Neural crest cell (in vitro differentiated cells): ENCODE measurements at places on chromosomes 16 and 17.
A peak's percentile ranks its signal among the peaks of the same experiment; 100 is the strongest.

GRCh38 chr17:68705714-68706076 is 104.5 kb upstream of the FAM20A start:
- no peak overlapping the region for H3K27ac ChIP-seq
- no peaks in the 10 kb centered on the region for H3K27me3 ChIP-seq
- H3K36me3 ChIP-seq, result no peaks in the 10 kb centered on the region

DNA sequence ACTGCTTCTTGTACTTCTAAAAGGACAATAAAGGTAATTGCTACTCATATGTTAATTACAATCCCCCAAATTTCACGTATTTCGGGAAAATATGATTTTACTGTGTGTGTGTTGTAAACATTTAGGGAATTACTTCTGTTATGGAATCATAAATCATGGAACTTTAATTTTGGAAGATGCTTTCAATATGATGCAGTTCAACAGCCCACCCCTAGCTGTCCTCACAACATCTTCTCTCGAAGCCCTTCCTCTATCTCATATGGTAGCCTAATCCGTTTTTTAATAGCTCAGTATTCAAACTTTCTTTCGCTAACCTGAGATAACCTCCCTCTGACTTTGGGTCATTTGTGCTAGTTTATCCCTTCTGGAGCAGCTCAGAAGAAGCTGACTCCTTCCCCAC is 78.4 kb downstream of the ANKFN1 start:
- H3K27ac ChIP-seq, result no peak overlapping the region
- no peak for DNase-seq
- H3K36me3 ChIP-seq, result peaks cover 4% of the 10 kb centered on the region
- H3K4me1 ChIP-seq, result peaks cover 11% of the 10 kb centered on the region

DNA sequence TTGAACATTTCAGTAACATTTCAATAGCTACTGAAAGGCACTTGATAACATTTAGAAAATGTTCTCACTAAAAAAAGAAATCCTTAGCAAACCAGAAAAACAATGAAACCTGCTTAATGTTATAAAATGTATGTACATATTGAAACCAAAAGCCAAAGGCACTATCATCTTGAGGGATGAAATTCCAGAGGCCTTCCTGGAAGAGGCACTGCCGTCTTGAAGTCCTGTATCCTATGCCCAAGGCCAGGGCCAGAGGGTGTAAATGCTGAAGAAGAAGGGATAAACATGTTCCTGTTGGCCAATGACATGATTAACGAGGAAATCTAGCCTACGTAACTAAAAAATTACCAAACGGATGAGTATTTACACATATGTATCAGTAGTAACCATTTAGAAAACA is 57.0 kb upstream of the DNAH17 start:
- H3K36me3 ChIP-seq, result no peaks in the 10 kb centered on the region
- no peak overlapping the region for H3K4me3 ChIP-seq
- H3K27me3 ChIP-seq, result no peaks in the 10 kb centered on the region
- DNase-seq, result no peak
- no peaks in the 10 kb centered on the region for H3K4me1 ChIP-seq

DNA sequence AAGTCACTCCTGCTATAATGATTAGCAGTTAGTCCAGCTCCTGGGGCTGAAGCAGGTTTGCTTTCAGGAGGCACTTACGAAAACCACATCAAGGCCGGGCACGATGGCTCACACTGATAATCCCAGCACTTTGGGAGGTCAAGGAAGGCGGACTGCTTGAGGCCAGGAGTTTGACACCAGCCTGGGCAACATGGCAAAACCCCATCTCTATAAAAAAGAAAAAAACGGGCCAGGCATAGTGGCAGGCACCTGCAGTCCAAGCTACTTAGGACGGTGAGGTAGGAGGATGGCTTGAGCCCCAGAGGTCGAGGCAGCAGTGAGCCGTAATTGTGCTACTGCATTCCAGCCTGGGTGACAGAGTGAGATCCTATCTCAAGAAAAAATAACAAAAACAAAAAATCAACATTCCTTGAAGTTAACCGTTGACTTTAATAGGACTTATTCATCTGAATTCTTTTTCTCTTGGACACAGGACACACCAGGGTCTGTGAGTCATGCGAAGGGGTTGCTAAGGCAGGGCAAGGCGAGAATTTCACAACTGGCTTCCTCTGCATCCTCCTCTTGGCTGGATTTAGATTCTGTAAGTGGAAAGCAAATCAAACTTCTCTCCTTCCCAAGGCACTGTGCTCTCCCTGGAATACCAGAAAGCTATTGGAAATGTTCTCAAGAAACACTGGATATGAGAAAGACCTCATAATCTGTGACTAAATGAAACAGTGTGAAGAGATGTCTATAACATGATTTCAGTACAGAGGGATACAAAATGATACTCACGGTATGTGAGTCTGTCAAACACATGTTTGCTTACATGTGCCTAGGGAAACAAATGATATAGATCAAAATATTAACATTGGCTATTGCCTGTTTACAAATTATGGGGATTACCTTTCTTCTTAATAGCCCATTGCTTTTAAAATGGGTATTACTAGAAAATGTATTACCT is 99.5 kb downstream of the SYCE1L start:
- no peak overlapping the region for H3K27ac ChIP-seq
- H3K27me3 ChIP-seq, result no peaks in the 10 kb centered on the region
- DNase-seq, result no peak
- peaks cover 6% of the 10 kb centered on the region for H3K4me1 ChIP-seq

- no peak overlapping the region for H3K27ac ChIP-seq
- H3K4me3 ChIP-seq, result no peak overlapping the region
- peaks cover 16% of the 10 kb centered on the region for H3K36me3 ChIP-seq
- no peaks in the 10 kb centered on the region for H3K4me1 ChIP-seq
- peak; percentile 45 for DNase-seq
- no peaks in the 10 kb centered on the region for H3K27me3 ChIP-seq
These were observed 338.0 kb downstream of the WWOX start for GRCh38 chr16:78437352-78437968.

DNA sequence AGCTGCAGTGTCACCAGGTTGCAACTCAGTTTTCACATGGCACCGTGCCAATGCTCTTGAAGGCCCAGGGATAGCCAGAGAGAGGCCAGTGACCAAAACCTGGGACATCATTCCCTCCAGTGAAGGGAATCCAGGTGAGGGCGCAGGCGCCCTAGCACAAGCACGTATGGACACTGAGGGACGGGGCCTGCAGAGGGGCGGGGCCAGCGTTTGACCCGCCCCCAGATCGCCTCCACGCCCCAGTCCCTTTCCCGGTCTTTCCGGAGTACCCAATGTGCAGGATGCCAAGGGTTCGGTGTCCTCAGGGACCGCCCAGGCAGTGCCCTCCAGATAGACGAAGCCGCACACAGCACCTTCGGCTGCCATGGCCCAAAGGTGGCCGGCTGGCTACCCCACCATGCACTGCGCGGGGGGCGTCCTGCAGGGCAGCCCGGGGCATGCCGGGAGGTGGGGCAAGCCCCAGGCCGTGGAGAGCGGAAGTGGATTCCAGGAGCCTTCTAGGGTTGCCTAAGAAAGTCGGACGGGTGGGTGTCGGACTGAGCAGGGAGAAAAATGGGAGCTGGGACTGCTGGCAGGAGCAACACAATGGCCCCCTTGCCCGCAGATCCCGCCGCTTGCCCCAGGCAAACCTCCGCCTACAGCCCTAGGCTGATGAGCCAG is 4.6 kb downstream of the SLC12A4 start:
- H3K27ac ChIP-seq, result no peak overlapping the region
- no peak for DNase-seq
- H3K4me1 ChIP-seq, result peaks cover 35% of the 10 kb centered on the region
- no peaks in the 10 kb centered on the region for H3K36me3 ChIP-seq
- H3K4me3 ChIP-seq, result no peak overlapping the region

DNA sequence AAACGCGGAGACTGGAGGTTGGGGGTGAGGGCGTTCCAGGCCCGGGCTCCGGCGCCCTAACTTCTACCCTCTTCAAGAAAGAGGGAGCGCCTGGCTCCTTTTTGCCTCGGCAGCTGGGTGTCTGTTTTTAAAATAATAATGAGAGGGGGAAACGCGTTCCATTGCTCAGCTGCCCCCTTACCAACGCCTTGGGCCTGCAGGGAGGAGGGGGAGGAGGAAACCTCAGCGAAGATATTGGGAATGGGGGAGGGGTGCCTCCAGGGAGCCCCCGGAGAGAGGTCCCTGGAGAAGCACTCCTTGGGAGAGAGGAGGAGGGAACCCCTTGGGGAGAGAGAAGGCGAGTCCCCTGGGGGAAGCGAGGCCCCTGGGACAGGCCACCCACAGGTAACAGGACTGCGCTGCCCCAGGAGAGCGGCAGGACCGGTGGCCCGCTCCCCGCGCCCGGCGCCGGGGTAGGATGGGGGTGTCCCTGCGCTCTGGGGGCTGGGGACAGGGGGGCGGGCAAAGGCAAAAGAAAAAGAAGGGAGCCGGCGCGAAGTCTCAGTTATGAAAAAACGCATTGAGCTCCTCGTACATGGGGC is 2.7 kb downstream of the NEUROD2 start:
- no peaks in the 10 kb centered on the region for H3K4me1 ChIP-seq
- no peak overlapping the region for H3K4me3 ChIP-seq
- no peak for DNase-seq
- H3K36me3 ChIP-seq, result no peaks in the 10 kb centered on the region

DNA sequence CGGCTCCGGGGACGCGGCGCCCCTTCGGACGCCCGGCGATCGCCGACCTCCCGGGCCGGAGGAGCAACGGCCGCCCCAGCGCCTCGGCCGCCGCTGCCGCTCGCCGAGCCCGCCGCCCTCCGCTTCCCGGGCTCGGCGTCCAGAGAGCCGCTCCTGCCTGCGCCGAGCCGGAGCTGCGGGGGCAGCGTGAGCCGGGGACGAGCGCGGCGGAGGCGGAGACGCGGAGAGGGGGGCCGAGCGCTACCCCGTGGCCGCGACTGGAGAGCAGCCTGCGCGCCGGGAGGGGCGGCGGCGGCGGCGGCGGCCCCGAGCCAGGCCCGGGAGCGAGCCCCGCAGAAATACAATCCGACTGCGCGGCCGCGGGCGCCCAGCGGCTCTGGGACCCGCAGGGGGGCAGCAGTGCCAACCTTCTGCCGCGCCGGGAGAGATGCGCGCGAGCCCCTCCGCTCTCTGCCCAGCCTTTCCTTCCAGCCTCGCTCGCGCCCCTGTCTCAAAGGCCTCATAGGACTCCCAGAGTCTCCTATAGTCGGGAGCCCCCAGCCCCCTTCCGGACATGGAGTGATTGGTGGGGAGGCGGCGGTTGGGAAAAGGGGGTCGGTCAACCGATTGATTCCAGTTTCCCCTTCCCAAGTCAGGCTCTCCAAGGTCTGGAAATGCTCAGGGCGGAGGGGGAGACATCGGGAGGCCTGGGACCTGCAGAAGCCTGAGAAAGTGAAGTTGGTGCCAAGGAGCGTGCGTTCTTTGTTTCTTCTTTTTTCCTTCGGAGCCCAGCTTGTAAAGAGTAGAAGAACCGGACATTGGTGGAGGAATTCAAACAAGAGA is 1.0 kb upstream of the SDK2 start:
- peak; percentile 66 for DNase-seq
- H3K4me3 ChIP-seq, result peak overlapping the region; percentile 92
- H3K36me3 ChIP-seq, result no peaks in the 10 kb centered on the region
- H3K27ac ChIP-seq, result peak overlapping the region; percentile 81

DNA sequence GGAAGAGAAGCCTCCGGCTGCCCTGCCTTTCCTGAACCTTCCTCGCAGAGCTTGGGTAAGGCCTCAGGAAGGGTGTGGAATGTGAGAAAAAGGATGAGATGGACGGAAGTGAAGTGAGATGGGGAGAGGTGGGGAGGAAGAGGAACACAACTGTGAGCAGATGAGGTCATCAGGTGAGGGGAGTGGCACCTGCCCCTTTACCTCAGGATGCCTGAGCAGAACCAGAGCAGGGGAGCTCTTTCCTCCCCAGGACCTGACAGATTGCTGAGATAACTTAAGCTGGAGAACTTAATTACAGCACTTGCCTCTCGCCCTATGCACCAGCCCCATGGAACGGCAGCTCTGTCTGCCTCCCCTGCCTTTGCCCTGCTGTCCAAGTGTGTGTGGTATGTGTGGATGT is 29.8 kb downstream of the TMEM132E start:
- no peak for DNase-seq
- peaks cover 22% of the 10 kb centered on the region for H3K27me3 ChIP-seq
- H3K4me3 ChIP-seq, result no peak overlapping the region
- no peak overlapping the region for H3K27ac ChIP-seq
- H3K4me1 ChIP-seq, result peaks cover 63% of the 10 kb centered on the region

DNA sequence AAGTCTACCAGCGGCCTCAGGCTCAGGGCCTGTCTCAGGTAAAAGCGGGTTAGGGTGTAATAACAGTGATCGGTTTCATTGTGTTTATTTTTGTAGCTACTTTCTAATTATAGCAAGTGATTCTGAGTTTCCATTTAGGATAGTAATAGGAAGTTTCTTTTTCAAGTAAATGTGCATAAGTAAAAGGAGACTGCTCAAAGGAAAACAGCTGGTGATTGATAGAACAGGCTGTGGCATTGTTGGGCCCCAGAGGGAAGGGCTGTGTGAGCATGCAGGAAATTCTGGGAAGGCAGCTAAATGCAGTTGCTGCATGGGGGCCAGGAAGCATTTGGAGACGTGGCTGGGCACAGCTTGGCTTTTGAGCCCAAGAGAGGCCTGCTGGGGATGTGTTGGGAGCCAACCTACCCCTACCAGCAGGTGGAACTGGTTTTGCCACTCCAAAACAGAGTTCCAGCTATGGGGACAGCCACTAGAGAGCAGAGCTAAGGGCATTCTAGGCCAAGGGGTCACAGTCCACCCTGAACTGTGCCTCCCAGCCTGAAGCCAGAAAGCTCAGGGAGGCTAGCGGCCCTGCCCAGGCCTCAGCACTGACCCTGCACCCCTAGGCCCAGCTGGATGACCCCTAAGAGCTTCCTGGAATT is 12.6 kb downstream of the SNX20 start:
- no peak overlapping the region for H3K27ac ChIP-seq
- no peak for DNase-seq

- H3K27ac ChIP-seq, result no peak overlapping the region
- no peaks in the 10 kb centered on the region for H3K36me3 ChIP-seq
- peaks cover 28% of the 10 kb centered on the region for H3K27me3 ChIP-seq
- DNase-seq, result no peak
These were observed 11.4 kb upstream of the MAP2K3 start for GRCh38 chr17:21272881-21273792.

GRCh38 chr16:84806256-84806889 is 13.4 kb upstream of the CRISPLD2 start:
- DNase-seq, result no peak
- no peak overlapping the region for H3K4me3 ChIP-seq
- H3K36me3 ChIP-seq, result no peaks in the 10 kb centered on the region
- no peaks in the 10 kb centered on the region for H3K4me1 ChIP-seq

- no peaks in the 10 kb centered on the region for H3K36me3 ChIP-seq
- peak overlapping the region; percentile 99 for H3K27ac ChIP-seq
- peaks cover 77% of the 10 kb centered on the region for H3K4me1 ChIP-seq
- peak overlapping the region; percentile 93 for H3K4me3 ChIP-seq
These were observed 12.3 kb downstream of the RAI1 start for GRCh38 chr17:17693253-17694168.

DNA sequence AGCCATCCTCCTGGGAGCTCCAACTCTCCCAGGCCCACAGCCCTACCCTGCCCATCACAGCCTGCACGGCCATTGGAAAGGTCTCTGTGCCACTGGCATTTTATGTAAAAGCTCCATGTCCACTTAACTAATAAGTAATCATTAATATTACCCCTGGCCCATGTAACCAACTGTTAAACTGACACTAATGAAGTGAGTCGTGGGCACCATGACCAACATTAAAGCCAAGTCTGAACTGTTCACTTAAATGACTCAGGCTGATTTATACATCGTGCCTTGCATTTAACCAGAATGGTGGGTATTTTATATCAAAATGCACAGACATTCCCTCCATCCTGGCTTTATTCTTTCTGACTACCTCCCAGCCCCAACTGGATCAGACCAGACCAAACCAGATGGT is 229.3 kb downstream of the SOX9 start:
- H3K27ac ChIP-seq, result no peak overlapping the region
- H3K4me1 ChIP-seq, result peaks cover 8% of the 10 kb centered on the region
- no peaks in the 10 kb centered on the region for H3K36me3 ChIP-seq
- no peak for DNase-seq
- H3K4me3 ChIP-seq, result no peak overlapping the region
- no peaks in the 10 kb centered on the region for H3K27me3 ChIP-seq
